ENCODE measurements at places on chromosomes 2 and 18. TPM values are rescaled to one million over a fixed set of nuclear protein-coding genes. Genes with fewer than 3 reads are reported as not detected.

DNA sequence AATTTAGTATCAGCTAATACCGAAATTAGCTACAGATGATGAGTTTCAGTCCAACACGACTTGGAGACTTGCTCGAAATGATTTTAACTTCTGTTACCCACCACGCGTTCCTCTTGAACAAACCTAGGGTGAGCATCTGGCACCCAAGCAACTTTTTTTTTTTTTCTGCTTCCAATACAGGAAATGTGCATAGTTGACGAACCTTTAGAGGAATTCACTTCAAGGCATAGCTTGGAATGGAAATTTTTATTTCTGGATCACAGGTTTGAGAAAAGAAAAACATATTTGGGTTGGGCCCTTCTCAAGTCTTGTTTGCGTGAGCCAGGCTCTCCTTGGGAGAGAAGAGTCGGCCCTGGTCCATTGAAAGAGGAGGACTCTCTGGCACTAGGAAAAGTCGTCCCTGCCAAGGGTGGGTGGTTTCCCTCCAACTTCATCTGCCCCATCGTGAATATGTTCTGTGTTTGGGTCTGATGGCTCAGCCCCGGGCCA is 37.4 kb upstream of the RPL31 start:
- no peak overlapping the region for H3K4me3 ChIP-seq
- H3K27ac ChIP-seq: peak overlapping the region; percentile 26
- H3K36me3 ChIP-seq: no peaks in the 10 kb centered on the region

DNA sequence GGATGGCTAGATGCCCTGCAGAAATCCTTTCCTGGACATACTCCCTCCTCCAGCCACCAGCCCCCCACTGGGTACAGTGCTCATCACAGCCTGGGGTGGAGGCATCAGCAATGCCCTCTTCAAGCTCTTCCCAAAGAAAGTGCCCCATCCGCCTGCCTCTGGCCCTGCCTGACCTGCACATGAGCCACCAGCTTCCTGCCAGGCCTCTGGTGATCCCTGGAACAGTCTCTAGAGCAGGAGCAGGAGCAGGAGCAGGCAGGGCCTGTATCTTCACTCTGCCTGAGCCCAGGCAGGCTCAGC is 54.1 kb upstream of the CAB39 start:
- H3K4me3 ChIP-seq: no peak overlapping the region
- H3K4me1 ChIP-seq: peaks cover 10% of the 10 kb centered on the region

DNA sequence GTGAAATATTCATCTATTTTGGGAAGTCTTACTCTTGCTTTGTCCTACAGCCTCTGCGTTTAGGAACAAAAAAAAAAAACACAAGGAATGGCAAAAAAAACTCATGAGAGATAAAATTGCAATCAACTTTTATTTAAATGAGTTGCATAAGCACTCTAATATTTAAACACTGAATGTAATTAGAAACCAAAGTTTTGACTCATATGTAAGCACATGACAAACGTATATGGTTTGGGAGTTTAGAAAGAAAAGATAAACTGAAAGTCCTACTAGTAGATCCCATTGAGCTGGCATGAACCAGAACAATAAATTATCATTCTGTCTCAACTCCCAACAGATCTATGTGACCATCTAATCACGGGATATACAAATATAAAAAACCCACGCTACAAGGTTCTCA is 44.8 kb downstream of the REV1 start:
- H3K4me1 ChIP-seq: peaks cover 20% of the 10 kb centered on the region
- peaks cover 25% of the 10 kb centered on the region for H3K36me3 ChIP-seq
- H3K4me3 ChIP-seq: no peak overlapping the region
- no peaks in the 10 kb centered on the region for H3K27me3 ChIP-seq

DNA sequence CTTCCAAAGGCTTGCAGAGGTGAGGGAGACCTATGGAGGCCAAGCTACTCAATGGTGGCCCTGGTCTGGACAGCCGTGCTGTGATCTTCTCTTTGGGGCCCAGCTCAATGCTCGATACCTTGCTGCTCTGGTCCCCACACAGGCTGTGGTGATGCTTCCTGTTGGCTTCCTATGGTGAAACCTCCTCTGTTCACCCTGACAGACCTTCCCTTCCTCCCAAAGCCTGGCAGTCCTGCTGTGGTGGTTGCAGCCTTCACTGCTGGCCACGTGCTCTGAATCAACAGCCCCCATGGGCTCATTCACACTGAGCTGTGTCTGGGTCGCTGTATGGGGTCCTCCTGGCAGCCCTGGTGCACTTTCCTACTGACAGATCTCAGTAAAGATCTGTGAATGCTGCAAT is 31.0 kb upstream of the GALR1 start:
- no peak overlapping the region for H3K4me3 ChIP-seq
- no peaks in the 10 kb centered on the region for H3K36me3 ChIP-seq
- H3K27me3 ChIP-seq: peaks cover 11% of the 10 kb centered on the region
- no peak for DNase-seq

- no peak overlapping the region for H3K27ac ChIP-seq
- H3K4me1 ChIP-seq: peaks cover 28% of the 10 kb centered on the region
- H3K4me3 ChIP-seq: no peak overlapping the region
- peaks cover 10% of the 10 kb centered on the region for H3K27me3 ChIP-seq
- no peaks in the 10 kb centered on the region for H3K36me3 ChIP-seq
Measured at GRCh38 chr2:216698895-216699294, 3.5 kb upstream of the IGFBP5 start.

DNA sequence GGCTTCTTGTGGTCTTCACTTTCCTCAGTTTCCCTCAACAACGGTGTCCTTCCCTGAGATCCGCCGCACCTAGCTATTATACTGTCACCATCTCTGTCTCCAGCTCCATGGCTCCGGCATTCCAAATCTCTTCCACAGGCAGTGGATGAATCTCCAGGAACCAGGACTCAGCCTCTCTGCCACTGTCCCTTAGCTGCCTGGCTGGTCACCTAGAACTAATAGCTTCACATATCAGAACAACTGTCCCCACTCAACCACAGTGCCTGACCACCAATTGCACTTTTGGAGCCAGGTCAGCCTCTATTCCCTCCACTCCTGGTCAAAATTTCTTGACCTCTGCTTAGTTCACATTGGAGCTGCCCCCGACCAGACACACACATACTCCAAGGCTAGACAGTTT is 38.1 kb upstream of the AFF3 start:
- H3K4me1 ChIP-seq: peaks cover 14% of the 10 kb centered on the region
- DNase-seq: no peak
- no peak overlapping the region for H3K27ac ChIP-seq
- peaks cover 18% of the 10 kb centered on the region for H3K27me3 ChIP-seq

- H3K27me3 ChIP-seq: peaks cover 43% of the 10 kb centered on the region
- DNase-seq: no peak
- no peak overlapping the region for H3K4me3 ChIP-seq
- peaks cover 7% of the 10 kb centered on the region for H3K4me1 ChIP-seq
- H3K27ac ChIP-seq: no peak overlapping the region
Measured at GRCh38 chr2:96882230-96882629, 12.3 kb upstream of the SEMA4C start.

- H3K4me1 ChIP-seq: peaks cover 53% of the 10 kb centered on the region
- no peak overlapping the region for H3K4me3 ChIP-seq
- H3K27me3 ChIP-seq: no peaks in the 10 kb centered on the region
- peaks cover 12% of the 10 kb centered on the region for H3K36me3 ChIP-seq
- no peak for DNase-seq
Measured at GRCh38 chr2:160614391-160614790, 120.8 kb upstream of the RBMS1 start.

GRCh38 chr2:234679301-234679740 is 182.4 kb upstream of the ARL4C start:
- no peak overlapping the region for H3K27ac ChIP-seq
- H3K27me3 ChIP-seq: no peaks in the 10 kb centered on the region
- H3K4me3 ChIP-seq: no peak overlapping the region
- H3K4me1 ChIP-seq: peaks cover 36% of the 10 kb centered on the region

DNA sequence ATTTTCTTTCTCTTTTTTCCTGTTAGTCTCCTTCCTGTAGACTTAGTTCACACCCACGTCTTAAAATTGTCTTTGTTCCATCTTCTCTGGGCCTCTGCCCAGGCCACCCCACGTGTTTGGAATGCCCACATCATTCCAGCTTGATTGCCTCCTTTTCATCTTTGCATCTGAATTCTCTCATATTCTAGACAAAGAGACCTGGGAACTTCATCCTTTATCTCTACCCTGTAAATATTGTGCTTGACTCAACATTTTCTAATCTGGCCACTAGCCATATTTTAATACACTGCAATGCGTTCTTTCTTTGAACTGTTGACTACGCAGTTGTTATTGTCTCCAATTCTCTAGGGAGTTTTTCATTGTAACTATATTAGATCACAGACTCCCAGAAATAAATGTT is 187.5 kb upstream of the NRXN1 start:
- DNase-seq: no peak
- no peak overlapping the region for H3K27ac ChIP-seq
- no peaks in the 10 kb centered on the region for H3K27me3 ChIP-seq
- no peak overlapping the region for H3K4me3 ChIP-seq

GRCh38 chr18:22282311-22283115 is 113.1 kb downstream of the GATA6 start:
- peak overlapping the region; percentile 66 for H3K27ac ChIP-seq
- no peak overlapping the region for H3K4me3 ChIP-seq
- H3K27me3 ChIP-seq: peaks cover 20% of the 10 kb centered on the region
- DNase-seq: peak; percentile 33

GRCh38 chr18:36017232-36017631 is 44.8 kb downstream of the RMP24 start:
- peak overlapping the region; percentile 20 for H3K27ac ChIP-seq
- H3K36me3 ChIP-seq: no peaks in the 10 kb centered on the region
- no peaks in the 10 kb centered on the region for H3K27me3 ChIP-seq
- no peak for DNase-seq
- H3K4me3 ChIP-seq: no peak overlapping the region

- DNase-seq: peak; percentile 44
- H3K4me3 ChIP-seq: no peak overlapping the region
Measured at GRCh38 chr2:151302879-151303278, 13.4 kb upstream of the NMI start.

GRCh38 chr2:136378712-136379595 is 261.0 kb upstream of the CXCR4 start:
- H3K4me1 ChIP-seq: peaks cover 14% of the 10 kb centered on the region
- no peaks in the 10 kb centered on the region for H3K36me3 ChIP-seq
- peaks cover 2% of the 10 kb centered on the region for H3K27me3 ChIP-seq

- H3K36me3 ChIP-seq: peaks cover 20% of the 10 kb centered on the region
- H3K27me3 ChIP-seq: peaks cover 3% of the 10 kb centered on the region
- H3K4me1 ChIP-seq: peaks cover 60% of the 10 kb centered on the region
- H3K27ac ChIP-seq: no peak overlapping the region
Measured at GRCh38 chr2:188416367-188416766, 124.7 kb downstream of the GULP1 start.

NMS gene
- not detected for total RNA-seq

YPEL5 gene
- 105 TPM for total RNA-seq

FN1 gene
- total RNA-seq: 2,848 TPM

TMEM198 gene
- 2.7 TPM for total RNA-seq

MAT2A gene
- 171 TPM for total RNA-seq

Data from HFFc6 (cell line).